Activated CD4-positive, CD25-positive, alpha-beta regulatory T cell treated with anti-CD3 and anti-CD28 coated beads, Interleukin-2, amount 50 U/mL, for 24 hours (primary cell): ENCODE measurements at places on chromosomes 3 and 15.
A peak's percentile ranks its signal among the peaks of the same experiment; 100 is the strongest.

DNA sequence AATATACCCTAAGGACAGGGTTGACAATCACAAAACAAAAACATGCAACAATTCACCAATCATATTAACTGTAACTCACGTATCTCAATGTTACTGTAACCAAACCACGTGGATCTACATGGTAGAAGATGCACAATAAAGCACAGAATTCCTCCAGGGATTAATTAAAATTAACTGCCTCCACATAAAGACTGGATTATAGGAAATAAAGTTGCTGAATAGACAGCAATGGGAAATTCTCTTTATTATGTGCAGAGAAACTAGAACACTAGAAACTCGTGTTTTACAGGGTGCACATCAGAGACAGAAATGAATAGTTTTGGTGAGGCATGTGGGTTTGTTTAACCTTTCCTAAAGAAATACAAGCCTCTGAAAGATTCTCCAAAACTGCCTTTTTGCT is 696.3 kb downstream of the EPHA3 start:
- no peak for ATAC-seq

- no peak for ATAC-seq
These were observed 226.8 kb downstream of the MAGI1 start for GRCh38 chr3:65811892-65812291.

DNA sequence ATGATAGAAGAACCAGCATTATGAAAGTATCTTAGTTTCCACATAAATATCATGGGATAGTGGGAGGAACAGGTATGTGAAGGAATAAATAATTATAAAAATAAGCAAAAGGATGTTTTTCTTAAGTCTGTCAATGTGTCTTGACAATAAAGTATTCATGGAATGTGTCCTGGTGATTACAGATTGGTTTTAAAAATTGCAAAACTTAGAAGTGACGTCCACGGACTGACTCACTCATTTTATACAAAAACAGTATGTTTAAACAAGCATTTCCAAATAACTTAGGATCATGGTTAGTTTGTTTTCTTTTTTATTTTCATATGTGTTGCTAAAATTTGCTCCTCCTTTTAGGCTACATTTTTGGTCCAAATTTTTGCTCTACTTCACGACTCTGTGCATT is 687.0 kb upstream of the NECTIN3 start:
- ATAC-seq: no peak

DNA sequence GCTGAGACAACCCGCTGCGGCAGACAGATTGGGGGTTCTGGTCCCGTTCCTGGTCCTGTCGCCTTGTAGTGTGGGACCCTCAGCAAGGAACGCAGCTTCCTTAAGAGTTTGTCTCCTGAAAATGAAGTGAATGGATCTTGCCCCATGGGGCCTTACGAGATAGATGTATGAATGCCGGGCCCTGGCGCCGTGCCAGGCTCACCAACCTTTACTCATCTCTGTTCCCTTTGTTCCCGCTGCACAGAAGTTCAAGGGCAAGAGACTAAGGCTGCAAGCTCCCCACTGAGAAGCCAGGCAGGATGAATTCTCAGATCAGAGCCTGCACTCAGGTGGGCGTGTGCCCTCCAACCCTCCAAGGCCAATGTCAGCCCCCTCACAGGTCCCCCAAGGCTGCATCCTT is 162.7 kb upstream of the IQSEC1 start:
- ATAC-seq: no peak

GRCh38 chr3:161142486-161142885 is 37.3 kb upstream of the B3GALNT1 start:
- ATAC-seq: no peak

GRCh38 chr3:154105218-154105975 is 15.8 kb upstream of the ARHGEF26 start:
- no peak for ATAC-seq

- ATAC-seq: no peak
These were observed 24.3 kb downstream of the CD200R1L start for GRCh38 chr3:112822064-112823055.

GRCh38 chr3:171187706-171188290 is 161.3 kb upstream of the SLC2A2 start:
- no peak for ATAC-seq

DNA sequence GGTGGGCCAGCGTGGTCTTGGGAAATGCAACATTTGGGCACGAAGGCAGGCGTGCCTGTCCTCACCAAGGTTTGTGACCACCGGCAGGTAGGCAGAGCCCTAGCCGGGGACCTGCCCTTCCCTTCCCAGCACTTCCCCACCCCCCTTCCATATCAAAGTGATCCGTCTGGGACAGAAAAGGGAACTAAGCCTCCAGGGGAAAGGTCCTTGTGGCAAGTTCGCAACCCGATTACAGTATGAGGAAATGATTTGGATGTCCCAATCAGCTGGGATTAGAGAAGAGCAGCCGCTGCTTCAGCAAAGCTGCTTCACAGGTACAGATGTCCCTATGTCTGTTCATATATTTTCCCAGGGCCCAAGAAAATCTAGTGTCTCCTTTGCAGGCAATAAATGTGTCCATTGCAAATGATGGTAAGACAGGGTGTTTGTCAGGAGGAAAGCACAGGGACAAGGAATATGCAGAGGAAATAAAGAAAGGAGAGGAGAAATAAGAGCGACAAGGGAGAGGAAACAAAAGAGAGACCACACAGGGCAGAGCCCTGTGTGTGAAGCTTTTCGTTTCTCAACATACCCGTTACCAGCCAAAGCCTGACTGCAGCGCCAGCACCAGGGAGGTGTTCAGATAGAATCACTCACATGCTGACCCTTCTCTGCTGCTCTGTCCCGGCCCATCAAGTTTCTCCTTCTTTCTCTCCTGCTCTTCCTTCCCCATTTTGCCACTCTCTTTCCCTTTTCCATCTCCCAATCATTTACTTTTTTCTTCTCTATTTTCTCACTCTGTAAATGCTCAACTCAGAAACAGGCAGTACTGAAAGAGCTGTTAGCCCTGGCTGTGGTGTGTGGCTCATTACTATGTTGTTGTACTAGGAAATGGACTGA is 17.4 kb upstream of the SECISBP2L start:
- ATAC-seq: no peak

- no peak for ATAC-seq
These were observed 298.8 kb upstream of the CTDSPL start for GRCh38 chr3:37562876-37563275.

- no peak for ATAC-seq
These were observed 7.3 kb downstream of the KIF23 start for GRCh38 chr15:69421498-69421897.

DNA sequence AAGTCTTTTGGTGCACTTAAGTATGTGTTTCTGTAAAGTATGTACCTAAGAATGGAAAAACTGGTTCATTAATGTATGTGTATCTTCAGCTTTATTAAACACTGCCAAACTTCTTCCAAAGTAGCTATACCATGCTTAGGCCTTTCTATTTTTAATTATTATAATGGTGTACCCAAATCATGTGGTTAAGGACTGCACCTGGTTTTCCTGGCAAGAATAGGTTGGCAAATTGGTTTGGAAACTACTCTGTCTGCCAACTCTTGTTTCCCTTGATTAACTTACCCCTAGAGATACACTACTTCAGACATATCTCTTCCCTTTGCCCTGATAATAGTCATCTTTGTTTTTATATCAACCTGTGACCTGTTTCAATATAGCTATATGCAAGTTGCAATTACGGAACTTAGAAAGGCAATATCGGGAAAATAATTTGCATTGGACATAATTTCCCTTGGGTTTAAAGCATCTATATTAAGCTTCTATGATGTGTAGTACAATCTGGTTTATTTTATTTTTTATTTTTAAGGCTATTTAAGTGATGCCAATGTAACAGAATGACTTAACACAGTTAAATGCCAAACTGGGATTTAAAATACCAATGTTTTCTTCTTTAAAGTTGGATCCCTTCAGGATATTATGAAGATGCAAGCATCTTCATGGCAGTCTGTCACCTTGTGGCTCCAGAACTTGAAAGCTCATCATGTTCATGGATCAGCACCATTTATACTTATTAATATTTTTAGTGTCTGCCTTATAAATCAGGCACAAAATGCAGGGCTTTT is 40.6 kb upstream of the TMEM108 start:
- no peak for ATAC-seq

GRCh38 chr3:25768851-25769250 is 14.4 kb downstream of the NGLY1 start:
- ATAC-seq: peak; percentile 46

- no peak for ATAC-seq
These were observed 63.3 kb downstream of the UBE3A start for GRCh38 chr15:25375557-25375956.

- ATAC-seq: no peak
These were observed 173.3 kb downstream of the RBMS3 start for GRCh38 chr3:29454161-29454611.

GRCh38 chr3:66200147-66200546 is 20.7 kb upstream of the SLC25A26 start:
- no peak for ATAC-seq

DNA sequence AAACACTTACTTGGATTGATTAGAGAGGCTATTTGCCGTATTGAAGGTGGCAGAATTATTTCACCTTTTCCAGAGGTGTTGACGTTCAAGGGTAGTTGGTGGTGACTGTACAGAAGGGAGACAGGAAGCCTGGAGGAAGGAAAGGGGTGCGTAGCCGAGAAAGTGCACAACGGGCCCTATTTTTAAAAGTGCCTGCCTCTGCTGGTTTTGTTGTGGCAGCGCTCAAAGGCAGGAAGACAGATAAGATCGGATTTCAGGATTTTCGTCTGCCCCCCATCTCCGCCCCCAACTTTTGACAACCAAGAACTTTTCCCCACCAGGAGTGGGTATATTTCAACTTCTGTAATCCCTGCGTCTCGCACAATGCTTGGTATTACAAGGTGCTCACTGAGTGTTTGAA is 38.5 kb downstream of the SMAD3 start:
- no peak for ATAC-seq

DNA sequence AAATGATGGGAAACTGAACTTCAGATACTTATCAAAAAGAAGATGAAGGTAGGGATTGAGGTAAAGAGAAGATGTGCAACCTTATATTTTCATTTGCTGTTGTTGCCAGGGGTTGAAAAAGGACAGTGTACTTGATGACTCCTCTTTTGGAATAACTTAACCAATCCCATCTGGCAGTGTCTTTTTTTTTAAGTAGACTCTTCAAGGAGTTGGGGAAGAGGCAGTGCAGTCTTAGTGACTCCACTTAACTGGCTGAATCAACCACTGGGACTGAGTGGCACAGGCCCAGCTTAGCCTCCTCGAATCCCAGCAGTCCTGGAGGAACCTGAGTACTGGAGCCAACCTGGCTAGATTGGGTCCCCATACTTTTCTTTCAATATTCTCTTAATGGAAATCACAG is 27.3 kb upstream of the FILIP1L start:
- ATAC-seq: no peak

DNA sequence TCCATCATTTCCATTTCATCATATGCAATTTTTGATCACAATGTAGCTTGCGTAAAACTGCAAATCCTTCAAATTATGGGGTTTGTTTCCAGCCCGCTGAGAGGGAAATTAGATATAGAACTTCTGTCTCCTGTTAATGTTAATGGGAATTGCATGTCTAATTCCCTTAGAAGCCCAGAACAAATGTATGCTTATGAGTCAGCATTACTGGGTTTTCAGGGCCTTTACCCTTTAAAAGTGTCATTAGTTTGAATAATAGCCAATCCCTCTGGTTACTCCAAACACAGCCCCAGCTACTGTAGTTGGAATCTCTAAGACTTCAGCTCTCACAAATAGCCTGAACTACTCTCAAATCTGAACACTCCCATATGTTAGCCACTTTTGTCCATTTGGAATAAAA is 439.4 kb downstream of the C3orf38 start:
- ATAC-seq: no peak

DNA sequence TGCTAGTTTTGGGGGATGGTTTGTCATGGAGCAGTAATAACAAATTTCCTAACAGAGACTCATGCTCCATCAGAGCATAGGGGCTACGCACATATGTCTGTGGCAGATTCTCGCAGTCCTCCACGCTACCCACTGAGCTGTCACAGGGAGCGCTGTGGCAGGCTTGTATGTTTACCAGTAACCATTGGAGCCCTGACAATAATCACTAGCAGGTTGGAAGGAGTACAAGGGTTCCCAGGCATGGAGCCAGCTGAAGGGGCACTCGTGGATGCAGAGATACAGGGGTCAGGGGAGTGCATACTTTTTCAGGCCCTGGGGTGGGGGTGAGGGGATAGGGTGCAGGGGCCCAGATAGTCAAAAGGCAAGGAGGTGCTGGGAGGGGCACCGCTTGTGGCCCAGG is 7.9 kb upstream of the GP9 start:
- ATAC-seq: no peak

DNA sequence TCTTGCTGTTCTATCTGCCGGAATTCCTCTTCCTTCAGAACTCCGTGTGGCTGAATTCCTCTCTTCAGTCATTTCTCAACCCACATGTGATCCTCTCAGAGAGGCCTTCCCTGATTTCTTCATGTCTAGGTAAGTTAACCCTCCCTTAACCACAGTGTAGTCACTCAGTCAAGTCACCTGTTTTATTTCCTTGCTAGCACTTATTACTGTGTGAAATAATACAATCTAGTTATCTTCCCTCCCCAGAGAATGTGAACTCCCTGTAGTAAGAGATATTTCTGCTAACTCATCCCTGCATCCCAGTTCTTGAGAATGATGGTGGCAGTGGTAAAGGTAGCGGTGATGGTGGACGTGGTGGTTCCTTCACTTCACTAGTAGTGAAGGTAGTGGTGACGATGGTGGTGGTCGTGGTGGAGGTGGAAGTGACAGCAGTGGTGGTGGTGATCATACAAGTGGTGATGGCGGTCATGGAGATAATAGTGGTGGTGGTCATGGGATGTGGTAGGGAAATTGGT is 33.3 kb downstream of the COL6A5 start:
- ATAC-seq: no peak

GRCh38 chr3:109831403-109831802 is 494.1 kb upstream of the DPPA4 start:
- no peak for ATAC-seq

DNA sequence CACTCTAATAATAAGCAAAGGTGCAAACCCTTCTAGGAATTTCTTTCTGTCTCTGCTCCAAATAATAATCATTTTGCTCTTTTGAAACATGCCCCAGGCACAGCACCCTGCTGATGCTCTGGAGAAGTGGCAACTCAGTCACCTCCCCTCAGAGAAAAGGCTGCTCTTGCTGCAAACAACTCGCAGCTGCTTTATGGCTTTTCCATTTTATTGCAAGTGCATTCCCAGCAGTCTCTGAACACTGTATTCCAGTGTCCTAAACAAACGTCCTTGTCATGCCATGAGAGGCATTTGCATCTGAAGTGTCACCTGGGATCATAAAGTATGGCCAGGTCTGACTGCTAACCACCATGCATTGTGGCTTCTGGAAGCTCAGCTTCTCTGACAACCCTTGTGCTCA is 358.1 kb upstream of the TRIM42 start:
- no peak for ATAC-seq

- ATAC-seq: no peak
These were observed 1353.1 kb downstream of the ZPLD1 start for GRCh38 chr3:103787879-103788278.
